ENCODE measurements at places on chromosomes 1 and 21.

DNA sequence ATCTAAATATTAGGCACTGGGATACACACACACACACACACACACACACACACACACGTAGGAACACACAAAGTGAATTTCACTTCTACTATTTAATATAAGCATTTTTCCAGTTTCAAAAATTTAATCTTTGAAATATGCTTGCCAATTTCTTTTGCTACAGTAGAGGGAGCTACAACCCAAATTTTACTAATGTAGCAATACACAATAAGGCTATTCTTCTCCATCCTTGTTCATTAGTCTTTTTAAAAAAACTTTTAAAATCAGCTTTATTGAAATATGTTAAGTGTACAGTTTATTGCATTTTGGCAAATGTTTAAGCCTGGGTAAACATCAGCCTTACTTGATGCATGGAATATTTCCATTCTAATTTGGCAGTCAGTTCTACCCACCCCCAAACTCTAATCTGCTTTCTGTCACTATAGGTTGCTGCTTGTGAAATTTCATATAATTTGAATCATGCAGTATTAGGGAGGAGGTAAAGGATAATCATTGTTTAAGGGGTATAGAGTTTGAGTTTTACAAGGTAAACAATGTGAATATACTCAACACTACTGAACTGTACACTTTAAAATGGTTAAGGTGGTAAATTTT, 93.0 kb upstream of the TENT5C start:
- DNase-seq = peak; percentile 4

DNA sequence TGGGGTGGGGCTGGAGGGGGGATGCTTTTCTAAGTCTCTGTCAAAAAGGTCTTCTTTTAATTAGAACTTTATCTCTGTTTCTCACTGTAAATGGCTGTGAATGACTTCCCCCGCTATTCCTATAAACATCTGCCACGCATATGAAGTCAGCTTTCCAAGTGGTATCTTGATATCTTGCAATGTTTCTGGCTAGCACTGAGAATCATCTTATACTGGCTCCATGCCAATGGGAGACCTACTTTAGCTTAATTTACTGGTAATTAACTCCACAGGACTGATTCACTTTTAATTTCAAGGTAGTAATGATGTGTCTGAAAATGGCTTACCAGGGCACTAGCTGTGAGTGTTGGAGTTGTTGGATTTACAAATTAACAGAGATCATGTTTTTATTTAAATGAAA, 4.3 kb downstream of the GPR88 start:
- no peak for DNase-seq

DNA sequence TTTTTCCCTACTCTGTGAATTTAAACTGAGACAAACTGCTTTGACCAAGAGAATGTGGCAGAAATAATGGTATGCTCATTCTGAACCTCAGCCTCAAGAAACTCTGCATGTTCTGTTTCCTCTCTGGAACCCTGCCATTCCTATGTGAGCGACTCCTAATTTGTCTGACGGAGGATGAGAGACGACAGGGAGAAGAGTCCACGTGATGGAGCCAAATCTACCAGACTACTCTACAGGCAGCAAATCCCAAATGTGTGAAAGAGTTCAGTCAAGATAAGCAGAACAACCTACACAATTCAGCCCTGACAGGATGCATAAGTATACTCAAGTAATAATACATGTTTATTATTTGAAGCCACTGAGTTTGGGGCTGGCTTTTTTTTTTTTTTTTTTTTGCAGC, 153.5 kb downstream of the DPYD start:
- no peak for DNase-seq

DNA sequence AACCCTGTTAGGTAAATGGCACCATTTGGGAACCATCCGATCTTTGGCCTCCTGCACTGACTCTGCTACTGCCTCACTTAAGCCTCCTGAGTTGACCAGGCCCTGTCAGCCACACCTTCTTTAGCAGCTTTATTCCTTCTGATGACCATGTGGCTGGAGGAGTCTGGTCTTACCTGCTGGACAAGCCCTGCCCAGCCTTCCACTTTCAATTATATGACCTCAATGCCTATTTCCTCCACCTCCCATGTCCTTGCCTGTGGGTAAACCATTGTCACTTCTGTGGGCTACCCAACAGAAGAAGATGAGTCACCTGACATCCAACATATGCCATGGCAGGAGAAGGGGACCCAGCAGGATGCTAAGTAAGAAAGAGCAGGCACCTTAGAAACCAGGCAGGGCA, 393.8 kb downstream of the NTNG1 start:
- DNase-seq = no peak

GRCh38 chr1:30728832-30729638, 5.7 kb upstream of the MATN1 start:
- DNase-seq = no peak

DNA sequence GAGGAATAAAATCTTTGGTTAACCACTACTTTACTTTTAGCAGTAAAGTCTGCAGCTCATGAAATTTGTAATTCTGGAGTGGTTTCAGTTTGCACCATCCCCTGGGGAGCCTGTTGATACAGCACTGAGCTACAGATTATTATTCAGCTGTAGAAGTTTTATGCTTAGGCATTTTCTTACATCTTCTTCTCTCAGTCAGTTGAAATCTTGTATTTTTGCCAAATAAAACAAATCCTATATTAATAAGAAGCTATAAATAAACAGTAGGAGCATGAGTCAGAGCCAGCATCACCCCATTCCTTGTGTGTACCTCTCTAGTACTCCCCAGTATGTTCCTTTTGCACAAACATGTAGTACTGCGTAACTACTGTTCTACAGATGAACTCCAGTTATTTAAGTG, 118.9 kb downstream of the ATF6 start:
- DNase-seq = no peak

- DNase-seq = peak; percentile 59
Observed at GRCh38 chr21:44295163-44295573, 4.7 kb upstream of the PFKL start.
